ENCODE measurements at places on chromosomes 1 and 21. TPM values are rescaled to one million over a fixed set of nuclear protein-coding genes. Genes with fewer than 3 reads are reported as not detected.

Gene TDRD5
- total RNA-seq = not detected

Gene C1orf174
- total RNA-seq = 20.9 TPM

Gene ADAMTSL4
- total RNA-seq = 1.9 TPM

Gene TCP10L
- total RNA-seq = not detected

Gene PADI2
- total RNA-seq = 2.7 TPM

Gene TPM3
- total RNA-seq = 564 TPM

Gene SYCP1
- total RNA-seq = not detected

Gene CASZ1
- total RNA-seq = 12.6 TPM

Gene ROR1
- total RNA-seq = 24.5 TPM

Gene MTARC2
- total RNA-seq = 9.1 TPM

Gene MAN1A2
- total RNA-seq = 26.6 TPM

Gene FCGR1A
- not detected for total RNA-seq

Gene ETV3L
- not detected for total RNA-seq

Gene TEDDM1
- not detected for total RNA-seq

Gene OR2T27
- total RNA-seq = not detected

Gene TEX38
- not detected for total RNA-seq
